ENCODE measurements at places on chromosomes 7 and 10. TPM values are rescaled to one million over a fixed set of nuclear protein-coding genes. Genes with fewer than 3 reads are reported as not detected.
A peak's percentile ranks its signal among the peaks of the same experiment; 100 is the strongest.

The LRRD1 gene
- total RNA-seq, result not detected

The MKI67 gene
- total RNA-seq, result 72.8 TPM

The VTI1A gene
- total RNA-seq, result 26.5 TPM

The TMEM254 gene
- total RNA-seq, result 33.2 TPM

The ACHE gene
- 11.3 TPM for total RNA-seq

DNA sequence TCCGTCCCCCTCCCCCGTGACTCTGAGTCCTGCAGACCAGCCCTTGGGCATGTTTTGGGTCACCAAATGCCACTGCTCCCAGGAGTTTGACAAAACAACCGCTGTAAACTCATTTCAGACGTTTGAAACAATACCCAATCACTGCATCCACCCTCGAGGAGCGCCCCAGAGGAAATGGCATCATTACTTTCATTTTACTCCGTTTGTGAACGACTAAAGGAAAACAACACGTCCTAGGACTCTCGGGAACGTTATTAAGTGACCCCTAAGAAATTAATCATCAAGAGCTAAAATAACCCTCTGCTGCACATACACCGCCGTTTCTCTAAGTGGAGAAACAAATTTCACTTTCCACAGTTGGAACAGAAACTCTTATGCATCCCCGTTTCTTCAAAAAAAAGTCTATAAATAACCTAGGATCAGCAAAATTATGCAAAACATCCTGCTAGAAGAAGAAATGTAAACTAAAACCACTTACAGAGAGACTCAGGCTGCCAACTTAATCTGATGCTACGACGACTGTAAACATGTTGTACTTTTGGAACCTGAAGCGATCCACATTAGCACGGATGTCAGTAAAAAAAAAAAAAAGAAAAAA is 109.9 kb upstream of the EFCAB10 start:
- DNase-seq, result no peak

- DNase-seq, result no peak
Observed at GRCh38 chr7:50307368-50308032, 3.0 kb downstream of the IKZF1 start.

- DNase-seq, result no peak
Observed at GRCh38 chr7:106424476-106425016, 139.8 kb upstream of the NAMPT start.

- DNase-seq, result no peak
Observed at GRCh38 chr10:86244297-86245014, 122.1 kb downstream of the GRID1 start.

DNA sequence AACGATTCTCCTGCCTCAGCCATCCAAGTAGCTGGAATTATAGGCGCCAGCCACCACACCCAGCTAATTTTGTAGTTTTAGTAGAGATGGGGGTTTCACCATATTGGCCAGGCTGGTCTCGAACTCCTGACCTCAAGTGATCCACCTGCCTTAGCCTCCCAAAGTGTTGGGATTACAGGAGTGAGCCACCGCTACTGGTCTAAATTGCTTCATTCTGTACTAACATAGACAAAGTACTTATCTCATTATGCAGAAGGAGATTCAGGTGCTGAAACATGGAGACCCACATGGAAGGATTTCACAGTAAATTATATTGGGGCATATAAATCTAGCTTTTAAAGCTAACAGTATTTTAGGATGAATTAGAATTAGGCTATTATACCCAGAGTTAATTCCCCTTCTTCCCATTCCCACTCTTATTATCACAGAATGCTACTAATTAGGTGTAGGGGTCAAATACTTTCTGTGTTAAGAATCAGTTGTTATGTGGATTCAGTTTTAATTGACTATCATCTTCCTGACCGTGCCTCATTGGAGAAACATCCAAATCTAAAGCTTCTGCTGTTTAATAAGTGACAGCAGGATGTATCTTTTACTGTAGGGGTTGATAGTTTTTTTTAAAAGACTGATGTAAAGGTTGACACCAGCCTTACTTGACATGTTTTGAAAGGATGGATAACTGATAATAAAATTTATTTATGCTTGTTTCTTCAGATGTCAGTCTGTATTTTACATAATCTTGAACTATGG is 27.2 kb downstream of the ADK start:
- no peak for DNase-seq

DNA sequence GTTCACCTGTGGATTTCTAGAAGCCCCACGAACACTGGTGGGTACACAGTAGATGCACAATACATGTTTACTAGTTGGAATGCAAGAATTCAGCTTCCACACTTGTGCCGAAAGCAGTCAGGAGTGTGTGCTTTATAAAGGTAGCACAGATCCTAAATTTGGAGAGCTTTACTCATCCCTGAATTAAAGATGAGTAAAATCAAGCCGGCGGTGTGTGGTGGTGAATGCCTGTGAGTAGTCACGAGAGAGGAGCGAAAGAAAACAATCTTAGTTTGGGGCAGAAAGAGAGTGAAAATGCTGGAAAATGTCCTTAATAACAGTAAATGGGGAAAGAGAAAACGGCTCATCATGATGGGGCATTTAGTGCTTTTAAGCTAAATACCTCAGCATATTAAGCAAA is 13.6 kb upstream of the ENO4 start:
- DNase-seq, result no peak

DNA sequence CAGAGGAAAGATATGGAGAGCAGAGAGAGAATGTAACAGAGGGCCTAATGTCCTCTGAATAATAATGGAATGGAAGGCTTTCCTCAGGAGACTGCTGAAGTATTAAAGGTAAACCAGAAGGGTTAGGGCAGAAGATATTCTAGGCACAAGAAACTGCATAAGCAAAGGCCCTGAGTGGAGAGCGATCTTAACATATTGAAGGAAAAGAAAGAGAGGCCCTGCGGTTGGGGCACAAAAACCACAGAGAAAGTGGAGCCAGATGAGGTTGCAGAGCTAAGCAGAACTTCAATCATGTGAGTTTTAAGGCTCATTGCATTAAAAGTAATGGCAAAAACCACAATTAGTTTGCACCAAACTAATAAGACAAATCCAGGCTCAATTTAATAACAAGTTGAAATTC is 115.8 kb upstream of the VSTM2A start:
- DNase-seq, result no peak

DNA sequence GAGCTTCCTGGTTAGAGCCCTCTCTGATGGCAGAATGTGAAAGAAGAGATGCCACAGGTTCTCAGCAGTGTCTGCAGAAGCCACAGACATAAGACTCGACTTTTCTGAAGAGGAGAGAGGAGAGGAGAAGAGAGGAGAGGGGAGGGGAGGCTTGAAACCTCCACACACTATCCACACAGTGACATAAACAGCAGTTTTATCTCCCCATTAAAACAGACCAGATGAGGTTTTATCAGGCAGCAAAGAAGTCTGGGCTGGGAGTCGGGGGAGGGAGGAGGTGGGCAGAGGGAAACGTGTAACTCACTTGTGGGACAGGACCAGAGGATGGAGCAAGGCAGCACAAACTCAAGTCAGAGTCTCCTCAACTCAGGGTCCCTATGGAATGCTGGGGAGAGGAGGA is 76.5 kb downstream of the XPNPEP1 start:
- DNase-seq, result no peak

- DNase-seq, result peak; percentile 74
Observed at GRCh38 chr10:13536674-13537366, 8.0 kb upstream of the BEND7 start.

DNA sequence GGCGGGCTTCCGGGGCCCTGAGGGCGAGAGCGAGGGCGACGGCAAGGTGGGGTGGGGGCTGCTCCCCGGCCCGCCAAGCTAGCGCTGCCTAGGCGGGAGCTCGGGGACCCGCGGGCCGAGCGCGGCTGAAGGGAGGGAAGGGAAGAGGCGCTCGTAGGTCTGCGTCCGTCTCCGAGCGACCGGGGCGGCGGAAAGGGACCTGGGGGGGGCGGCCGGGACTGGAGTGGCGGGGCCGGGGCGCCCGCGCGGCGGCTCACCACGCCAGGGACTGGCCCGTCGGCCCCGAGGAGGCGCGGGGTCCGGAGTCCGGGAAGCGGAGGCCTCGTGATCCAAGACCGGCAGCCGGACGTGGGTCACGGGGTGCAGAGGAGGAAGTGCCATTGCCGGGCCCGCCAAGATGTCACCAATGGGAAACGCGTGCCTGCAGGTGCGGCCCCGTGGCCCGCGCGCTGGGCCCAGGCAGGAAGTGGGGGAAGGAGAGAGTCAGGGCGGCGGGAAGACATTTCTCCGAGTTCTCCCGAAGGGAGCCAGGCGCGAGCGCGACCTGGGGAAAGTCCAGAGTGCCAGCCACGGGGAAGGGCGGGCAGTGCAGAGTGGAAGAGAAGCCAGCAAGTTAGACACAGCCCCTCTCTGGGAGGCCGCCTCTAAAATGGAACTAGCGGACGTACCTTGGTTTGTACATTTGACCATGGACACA is 11.9 kb downstream of the HNRNPF start:
- DNase-seq, result peak; percentile 94

DNA sequence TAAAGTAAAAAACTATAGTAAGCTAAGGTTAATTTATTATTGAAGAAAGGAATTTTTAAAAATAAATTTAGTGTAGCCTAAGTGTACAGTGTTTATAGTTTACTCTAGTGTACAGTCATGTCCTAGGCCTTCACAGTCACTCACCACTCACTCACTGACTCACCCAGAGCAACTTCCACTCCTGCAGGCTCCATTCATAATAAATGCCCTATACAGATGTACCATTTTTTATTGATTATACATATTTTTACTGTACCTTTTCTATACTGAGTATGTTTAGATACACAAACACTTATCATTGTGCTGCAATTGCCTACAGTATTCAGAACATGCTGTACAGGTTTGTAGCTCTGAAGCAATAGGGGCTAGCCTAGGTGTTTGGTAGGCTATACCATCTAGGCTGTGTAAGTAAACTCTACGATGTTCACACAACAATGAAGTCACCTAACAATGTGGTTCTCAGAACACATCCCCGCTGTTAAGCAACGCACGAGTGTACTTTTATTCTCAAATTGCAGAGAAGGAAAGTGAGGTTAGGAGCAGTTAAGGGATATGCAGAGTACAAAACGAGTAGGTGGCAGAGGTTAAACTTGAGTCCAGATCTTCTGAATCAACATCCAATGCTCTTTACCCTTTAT is 38.9 kb upstream of the PLCE1 start:
- DNase-seq, result no peak

DNA sequence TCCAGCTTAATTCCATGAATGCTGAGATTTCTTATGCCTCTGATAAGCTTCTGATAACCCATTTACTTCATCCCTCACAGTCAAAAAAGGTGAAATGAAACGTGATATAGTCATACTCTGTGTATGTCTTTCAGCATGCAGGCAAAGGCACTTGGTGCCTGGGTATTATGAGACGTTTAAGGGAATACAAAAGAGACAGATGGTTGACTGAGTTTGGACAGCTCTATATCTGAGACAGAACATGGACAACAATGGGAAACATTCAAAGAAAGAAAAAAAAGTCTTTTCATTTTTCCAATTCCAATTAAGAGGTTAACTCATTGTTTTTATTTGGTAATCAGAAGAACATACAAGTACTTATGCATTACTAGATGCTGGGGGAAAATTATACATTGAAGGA is 96.2 kb downstream of the PPP1R17 start:
- DNase-seq, result no peak

- no peak for DNase-seq
Observed at GRCh38 chr10:21617267-21617666, 83.2 kb downstream of the MLLT10 start.

Measured in Calu3 (cell line).